T-helper 9 cell (primary cell): ENCODE measurements at places on chromosomes 11 and 22.

DNA sequence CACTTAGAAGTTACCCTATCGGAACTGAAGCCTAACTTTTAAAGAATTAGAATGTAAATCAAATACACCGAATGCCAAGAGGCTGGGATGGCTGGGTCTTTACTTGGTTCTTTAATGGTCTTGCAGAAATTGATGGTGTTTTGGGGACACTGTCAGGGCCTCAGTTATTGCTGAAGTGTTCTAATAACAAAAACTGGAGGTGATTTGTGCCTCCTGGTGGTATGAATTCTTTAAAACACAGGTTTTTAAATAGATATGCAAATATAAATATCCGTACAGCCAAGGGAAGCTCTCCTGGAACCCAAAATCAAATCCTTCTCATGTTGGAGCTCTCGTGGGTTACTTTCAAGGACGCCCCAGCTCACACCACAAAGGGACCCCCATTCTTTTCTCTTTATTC lies 19.3 kb upstream of the TMPRSS5 start:
- DNase-seq, result no peak

DNA sequence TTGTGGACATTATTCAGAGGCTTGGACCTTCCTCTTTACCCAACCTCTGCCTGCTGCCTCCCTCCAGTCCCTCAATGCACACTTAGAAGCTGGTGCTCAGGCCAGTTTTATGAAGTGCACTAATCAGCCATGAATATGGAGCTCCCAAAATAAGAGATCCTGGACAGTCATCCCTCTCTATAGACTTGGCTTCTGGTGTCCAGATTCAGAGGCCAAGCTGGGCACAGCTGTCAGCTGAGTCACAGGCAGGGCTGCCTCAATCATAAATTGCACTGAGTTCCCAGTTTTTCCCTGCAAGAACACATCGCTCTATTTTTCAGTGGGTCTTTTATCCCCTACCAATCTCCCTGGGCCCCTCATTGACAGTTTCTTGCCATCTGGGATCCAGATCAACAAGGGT lies 161.7 kb upstream of the CADM1 start:
- no peak for DNase-seq

DNA sequence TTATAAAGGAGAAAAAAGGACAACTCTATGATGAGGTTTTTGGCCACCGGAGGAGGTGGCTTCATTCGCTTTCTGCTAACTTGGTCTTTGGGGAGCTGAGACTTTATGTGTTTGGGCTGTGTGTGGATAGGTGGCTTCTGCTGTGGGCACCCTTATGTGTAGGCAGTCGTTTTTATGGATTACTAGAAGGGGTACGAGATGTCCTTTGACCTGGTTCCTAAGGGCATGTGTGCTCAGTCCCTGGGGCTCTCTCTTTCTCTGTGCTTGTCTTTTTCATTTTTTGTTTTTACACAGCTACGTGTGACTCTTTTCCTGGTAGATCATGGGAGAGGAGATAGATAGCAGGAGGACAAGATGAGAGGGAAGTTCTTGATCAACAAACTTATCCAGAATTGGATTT lies 93.4 kb downstream of the TEAD1 start:
- no peak for DNase-seq

DNA sequence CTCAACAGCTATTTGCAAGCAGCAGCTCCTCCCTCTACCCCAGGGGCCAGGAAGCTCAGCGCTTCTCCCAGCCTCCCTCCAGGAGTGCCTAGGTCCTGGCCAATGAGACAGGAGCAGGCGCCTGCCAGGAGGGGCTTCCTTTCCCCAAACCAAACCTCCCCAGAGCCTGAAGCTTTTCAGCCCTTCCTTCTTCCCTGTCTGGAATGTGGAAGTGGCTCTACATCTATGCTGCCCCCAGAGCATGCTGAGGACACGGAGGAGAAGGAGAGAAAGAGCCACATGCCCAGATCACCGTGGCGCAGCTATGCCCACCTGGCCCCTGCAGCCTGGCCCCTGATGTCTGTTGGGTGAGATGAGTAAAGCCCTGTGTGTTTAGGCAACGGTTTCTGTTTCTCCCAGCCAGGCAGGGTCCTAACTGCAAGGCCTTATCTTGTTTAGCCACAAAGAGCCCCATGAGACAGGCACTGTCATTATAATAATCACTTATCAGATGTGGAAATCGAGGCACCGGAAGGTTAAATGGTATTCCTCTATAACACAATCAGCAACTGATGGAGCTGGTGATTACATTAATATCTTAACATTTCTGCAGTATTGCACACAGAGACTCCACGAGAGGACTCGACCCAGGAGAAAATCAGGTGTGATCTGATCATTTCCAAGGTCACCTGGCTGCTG lies 315.8 kb downstream of the CTTN start:
- no peak for DNase-seq

- no peak for DNase-seq
These were observed 8.4 kb downstream of the BLID start for GRCh38 chr11:122107566-122107965.

DNA sequence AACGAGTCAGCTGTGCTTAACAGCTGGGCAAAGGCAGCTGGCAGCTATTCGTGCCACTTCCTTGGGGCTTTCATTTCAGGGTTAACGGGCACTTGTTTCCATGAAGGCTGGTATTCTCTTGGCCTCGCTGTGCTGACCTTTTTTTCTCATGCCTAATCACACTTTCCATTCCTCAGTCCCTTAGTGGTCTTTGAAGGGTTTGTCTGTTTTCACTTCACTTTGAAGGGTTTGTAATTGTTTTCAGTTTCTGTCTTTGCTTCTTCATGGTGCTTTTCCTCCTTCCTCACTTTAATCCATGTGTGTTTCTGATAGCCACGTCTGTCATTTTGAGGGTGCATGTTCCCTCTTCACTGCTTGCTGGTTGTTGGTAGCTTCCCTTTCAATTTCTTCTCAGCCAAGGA lies 24.6 kb downstream of the PPIL2 start:
- no peak for DNase-seq

- DNase-seq, result no peak
These were observed 4.5 kb upstream of the RHOG start for GRCh38 chr11:3845246-3845645.

- no peak for DNase-seq
These were observed 19.1 kb downstream of the GUCY1A2 start for GRCh38 chr11:106999196-106999595.
